NCI-H187 (cell line): ENCODE measurements at places on chromosomes 3 and 15.

- no peak for DNase-seq
Observed at GRCh38 chr3:190432216-190432615, 17.5 kb downstream of the TMEM207 start.

- DNase-seq: peak; percentile 50
Observed at GRCh38 chr15:91032919-91033803, 10.8 kb upstream of the VPS33B start.

DNA sequence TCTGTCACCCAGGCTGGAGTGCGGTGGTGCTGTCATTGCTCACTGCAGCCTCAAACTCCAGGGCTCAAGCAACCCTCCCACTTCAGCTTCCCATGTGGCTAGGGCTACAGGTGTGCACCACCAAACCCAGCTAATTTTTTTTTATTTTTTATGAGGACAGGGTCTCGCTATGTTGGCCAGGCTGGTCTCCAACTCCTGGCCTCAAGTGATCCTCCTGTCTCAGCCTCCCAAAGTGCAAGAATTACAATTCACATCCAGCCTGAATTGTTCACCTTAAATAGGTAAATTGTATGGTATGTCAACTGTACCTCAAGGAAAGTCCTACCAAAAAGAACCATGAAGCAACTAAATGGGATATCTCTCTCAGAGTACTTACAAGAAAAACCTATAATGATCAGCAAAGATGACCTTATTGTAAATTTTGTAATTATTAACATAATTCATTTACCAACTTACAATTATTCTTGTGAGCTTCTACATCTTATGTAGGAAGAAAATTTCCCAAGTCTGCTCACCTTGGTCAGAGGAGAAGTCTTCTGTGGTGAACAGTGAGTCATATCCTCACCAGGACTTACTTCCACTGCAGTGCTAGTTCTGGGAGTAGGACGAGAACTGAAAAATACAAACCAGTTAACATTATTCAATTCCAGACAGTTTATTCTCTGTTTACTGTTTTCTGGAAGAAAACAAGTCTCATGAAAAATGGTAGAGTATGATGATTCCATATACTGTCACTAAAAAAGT is 54.4 kb downstream of the ULK4 start:
- no peak for DNase-seq

DNA sequence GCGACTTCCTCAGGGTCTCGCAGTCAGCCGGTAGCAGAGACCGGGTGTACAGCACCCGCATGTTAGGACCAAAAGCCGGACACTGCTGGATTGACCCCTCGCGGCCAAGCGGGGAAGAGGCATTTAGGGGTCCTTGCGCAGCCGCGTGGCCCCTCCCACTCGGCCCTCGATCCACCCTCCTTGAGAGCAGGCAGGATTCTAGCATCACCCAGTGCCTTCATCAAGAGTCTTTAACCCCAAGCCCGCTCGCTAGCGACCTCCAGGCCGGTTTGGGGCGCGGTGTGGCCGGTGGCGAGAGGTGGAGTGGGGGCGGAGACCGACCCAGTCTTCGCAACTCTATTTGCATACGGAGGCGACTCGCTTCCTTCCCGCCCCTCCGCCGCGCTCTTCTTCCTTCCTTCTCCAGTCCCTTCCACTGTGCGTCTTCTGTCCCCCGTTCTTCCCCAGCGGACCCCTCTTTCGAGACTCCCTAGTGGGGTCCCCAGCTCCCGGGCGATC is at the start of gene ST6GAL1:
Gene ST6GAL1, plus strand, starts transcription at position 384 of the 498 bp plus-strand sequence. CDS start 112,178 bp downstream, outside the sequence.
- no peak for DNase-seq

DNA sequence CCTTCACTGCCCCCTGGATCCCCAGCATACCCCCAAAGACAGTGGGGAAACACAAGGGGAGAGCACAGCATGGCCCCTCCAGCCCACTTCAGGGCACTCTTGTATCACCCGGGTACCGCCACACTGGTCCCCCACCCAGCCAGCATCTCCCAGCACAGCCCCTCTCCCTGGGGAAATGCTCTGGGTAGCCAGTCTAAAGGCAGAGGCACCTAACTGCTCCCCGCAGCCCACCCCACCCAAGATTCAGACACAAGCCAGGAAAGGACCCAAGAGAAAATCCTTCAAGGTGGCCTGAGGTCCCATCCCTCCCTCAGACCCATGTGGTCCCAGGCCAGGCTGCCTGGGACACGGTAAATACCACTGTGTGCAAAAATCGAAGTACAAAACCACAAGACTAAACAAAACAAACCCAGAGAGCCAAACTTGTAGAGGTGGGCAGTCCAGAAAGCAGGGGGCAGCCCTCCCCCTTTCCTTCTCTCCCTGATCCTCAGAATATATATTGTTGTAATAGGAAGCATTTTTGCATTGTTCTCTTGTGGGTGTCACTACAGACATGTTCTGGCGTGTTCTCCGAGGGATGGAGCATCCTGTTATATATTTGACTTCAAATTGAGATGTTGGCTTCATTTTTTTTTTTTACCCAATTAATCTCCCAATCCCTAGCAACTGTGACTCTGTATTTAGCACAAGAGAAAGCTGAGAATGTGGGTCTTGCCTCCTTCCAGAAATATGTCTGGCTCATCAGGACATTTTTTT is 51.7 kb downstream of the GRIP2 start:
- DNase-seq: no peak

DNA sequence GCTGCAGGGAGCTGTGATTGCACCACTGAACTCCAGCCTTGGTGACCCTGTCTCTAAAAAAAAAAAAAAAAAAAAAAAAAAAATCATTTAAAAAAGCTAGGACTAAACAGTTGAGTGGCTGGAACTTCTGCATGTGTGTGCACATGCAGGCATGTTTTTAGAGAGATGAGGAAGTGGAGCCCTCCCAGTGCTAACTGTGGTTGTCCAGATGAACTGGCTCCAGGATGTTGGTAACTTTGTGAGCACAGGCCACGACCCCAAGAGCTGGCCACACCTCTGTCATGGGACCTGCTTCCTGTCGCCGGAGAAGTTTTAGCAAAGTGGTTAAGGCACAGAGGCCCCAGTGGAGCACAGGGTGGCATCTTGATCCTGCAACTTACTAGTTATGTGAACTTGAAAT is 27.0 kb downstream of the CHCHD6 start:
- no peak for DNase-seq

- DNase-seq: no peak
Observed at GRCh38 chr3:175316799-175317198, 457.7 kb downstream of the NAALADL2 start.

DNA sequence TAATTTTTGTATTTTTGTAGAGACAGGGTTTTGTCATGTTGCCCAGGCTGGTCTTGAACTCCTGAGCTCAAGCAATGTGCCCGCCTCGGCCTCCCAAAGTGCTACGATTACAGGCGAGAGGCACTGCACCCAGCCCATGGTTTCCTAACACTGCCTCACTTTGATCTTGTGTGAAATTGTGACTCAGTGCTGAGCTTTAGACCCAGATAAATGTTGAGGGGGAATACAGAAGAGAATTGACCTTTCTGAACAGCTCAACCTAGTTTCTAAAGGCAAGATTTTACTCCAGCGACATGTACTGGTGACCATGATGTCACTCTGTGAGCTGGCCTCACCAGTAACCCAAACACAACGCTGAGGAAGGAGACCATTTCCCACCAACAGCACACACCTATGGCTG is 73.5 kb downstream of the ATP1B3 start:
- no peak for DNase-seq

DNA sequence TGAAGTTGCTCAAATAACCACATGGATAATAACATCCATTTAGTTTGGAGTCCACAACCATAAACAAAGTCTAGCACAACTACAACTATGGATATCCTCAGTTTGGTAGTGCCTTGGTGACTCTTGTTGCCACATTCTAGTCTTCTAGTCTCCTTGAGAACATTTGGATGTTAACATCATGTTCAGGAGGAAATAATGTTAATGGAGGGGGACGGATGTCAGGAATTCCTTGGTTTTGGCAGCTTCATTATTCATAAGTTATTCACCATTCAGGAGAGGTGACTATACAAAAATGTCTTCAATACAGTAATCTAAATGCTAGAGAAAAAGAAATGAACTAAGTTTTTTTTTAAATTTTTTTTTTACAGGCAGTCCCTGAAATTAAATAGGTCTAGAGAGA is 26.4 kb upstream of the GABPB1 start:
- DNase-seq: no peak

DNA sequence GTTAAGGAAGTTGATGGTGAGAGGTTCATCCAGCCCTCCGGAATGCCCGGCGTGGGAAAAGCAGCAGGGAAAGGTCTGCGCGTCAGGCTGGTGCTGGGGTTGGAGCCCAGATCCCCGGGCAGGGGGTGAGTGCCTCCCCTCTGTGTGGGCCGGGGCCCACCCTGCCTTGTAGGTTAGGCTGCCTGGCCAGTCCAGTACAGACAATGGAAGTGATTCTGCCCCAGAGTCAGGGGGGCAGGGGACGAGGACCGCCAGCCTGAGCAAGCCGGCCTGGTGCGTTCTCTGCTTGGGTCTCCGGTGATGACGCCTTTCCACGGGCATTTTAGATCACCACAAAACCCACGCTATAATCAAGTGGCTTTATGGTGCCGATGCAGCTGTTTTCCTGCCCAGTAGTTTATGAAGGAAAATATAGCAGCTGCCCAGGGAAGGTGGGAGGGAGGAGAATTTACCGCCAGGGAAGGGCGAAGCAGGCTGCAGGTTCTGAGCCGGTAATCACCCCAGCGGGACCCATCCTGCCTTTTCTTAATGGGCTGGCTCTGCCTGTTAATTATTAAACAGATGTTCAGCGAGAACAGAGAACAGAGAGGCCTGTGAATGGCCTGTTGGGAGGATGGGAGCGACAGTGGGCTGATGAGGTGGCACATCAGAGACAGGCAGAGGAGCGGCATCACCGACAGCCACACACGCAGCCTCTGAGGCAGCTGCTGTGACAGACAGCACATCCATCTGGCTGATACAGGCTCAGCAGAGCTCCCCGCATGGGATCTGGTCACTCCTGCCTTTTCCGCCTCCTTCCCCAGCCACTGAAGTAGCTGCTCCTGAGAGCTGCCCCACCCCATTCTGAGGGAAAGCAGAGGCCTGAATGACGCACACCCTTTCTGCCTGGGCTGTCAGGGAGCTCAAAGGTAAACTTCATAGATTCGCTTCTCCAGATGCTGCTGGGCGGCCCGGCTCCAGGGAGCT is 35.2 kb downstream of the BDH1 start:
- peak; percentile 29 for DNase-seq

DNA sequence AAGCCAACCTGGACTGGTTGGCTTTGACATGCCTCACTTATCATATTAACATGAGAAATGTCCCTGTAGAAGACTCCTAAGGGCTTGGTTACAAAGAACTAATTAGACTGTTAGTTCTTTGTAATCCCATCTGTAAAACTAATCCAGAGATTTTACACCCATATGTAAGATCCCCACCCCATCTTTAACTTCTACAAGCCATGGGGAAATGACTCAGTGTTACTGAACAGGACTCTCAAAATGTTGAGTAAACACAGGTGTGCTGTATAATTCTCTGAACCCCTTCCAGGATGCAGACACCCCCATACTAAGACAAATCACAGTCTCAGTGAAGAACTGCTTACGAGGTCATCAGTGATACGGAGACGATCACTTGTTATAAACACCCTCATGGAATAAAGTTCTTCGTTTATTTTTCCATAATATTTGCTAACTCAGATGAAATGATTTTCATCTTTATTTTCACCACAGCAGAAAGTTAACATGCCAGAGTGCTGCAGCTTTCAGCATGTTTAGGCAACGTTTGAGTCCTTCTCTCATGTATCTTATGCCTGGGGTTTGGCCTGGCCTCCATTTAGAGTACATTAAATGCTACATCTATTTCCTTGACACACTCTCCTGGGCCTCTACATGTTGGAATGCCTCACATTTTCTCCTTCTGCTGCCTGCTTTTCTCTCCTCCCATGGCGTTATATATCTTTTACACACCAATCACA is 55.3 kb upstream of the LEKR1 start:
- no peak for DNase-seq

DNA sequence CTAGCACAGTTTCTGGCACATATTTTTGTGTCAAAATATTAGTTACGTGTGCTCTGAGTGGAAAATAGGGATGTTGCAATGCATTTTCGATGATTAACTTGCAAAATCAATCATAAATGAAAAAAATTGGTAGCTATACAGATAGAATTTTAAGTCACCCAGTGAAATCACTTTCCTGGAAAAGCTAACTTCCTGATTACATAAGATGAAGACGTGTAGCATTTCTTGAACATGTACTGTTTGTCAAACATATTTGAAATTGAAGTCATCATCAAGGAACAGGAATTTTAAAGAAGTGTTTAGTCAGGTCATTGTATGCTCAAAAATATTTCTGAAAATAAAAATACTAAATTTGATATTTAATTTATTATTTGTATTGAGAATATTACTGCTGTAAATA is 977.7 kb downstream of the PLOD2 start:
- DNase-seq: no peak

DNA sequence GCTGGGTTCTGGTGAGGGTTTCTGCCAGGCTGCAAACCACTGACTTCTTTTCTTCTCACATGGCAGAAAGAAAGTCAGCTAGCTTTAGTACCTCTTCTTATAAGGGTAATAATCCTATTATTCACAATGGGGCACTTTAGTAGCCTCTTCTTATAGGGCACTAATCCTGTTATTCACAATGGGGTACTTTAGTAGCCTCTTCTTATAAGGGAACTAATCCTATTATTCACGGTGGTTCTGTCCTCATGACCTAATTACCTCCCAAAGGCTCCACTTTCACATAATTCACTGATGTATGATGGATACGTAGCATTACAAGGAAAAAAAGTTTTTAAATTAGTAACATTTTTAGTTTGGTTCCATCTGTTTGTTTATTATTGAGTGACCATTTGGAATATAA is 671.3 kb downstream of the NSUN3 start:
- DNase-seq: no peak

GRCh38 chr15:87570206-87570605 is 686.3 kb downstream of the NTRK3 start:
- no peak for DNase-seq

DNA sequence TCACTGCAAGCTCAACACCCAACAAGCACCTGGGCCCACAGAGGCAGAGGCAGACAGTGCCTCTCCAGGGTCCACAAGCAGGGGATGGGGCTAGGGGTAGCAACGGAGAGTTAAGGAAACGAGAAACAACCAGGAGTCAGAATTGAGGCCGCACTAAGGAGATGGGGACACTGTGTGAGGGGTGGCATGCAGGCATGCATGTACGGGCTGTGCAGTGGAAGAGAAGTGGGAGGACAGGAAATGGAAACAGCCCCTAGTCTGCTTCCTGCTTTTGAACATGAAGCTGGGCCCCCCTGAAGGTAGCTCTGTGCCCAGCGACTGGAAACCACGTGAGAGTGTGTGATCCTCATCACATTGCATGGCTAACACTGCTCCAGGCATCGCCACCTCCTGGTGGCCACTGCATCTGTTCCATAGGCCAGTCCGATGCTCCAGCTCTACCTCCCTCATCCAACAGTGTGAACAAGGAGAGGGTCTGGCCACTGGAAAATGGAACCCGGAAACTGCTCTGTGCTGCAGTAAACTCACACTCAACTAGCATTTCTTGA is 44.0 kb downstream of the XXYLT1 start:
- no peak for DNase-seq

- no peak for DNase-seq
Observed at GRCh38 chr3:43770426-43771103, 79.8 kb downstream of the ABHD5 start.
